ENCODE measurements at places on chromosomes 5 and 9.

DNA sequence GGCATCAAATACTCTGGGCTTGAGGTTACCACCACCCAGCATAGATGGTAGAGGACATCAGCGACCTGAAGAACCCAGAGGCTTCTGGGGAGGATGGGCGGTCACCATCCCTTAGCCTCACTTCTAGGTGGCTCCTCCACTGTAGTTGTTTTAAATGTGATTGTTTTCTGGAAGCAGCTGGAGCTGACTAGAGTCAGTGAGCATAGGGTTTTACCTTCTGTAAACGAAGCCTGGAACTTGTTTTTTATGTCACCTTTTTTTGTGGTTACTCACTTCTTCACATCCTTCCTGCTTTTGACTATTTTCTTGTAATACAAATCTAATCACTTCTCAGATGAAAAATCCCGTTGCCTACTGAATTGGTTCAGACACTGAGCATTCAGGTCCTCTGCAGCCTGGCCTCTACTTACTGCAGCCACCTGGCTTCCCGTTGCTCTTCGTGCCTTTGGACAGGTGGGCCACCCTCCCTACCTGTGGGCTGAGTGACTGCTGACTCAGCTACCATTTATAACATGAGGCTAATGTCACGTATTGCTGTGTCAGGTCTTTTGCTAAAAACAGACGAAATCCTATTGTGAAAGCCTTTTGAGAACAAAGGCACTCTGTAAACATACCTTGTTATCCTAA lies 167.8 kb downstream of the MAN2A1 start:
- DNase-seq, result no peak

DNA sequence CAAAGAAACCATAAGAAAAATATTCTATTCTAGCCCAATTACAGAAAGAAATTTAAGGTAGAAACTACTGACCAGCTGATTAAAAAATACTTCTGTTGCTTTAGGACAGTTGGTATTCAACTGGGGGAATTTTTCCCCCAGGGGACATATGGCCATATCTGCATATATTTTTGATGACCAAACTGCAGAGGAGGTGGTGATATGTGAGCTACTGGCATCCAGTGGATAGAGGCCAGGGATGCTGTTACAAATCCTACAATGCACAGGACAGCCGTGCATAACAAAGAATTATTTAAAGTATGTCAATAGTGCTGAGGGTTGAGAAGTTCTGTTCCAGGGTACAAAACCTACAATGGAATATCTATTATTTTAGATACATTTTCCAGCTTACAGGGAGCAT lies 24.0 kb downstream of the ZFR start:
- DNase-seq, result no peak

DNA sequence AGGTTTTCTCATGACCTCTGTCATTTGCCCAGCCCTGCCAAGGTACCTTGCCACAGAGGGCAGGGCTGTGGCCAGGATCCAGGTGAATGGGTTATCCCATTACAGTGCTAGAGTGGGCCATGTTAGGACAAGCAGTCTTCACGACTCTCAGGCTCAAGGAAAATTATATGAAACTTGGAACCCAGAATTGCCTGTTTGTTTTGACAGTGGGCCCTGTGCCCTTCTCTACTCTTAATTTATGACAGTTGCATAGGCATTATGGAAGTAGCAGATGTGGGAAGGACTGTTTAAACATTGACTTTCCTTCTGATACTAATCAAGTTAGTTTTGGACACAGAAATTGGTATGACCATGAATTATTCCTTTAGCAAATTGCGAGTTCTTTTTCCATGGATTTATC lies 41.7 kb downstream of the ITGA2 start:
- DNase-seq, result no peak

- DNase-seq, result no peak
Observed at GRCh38 chr5:148491015-148491792, 107.4 kb downstream of the FBXO38 start.

DNA sequence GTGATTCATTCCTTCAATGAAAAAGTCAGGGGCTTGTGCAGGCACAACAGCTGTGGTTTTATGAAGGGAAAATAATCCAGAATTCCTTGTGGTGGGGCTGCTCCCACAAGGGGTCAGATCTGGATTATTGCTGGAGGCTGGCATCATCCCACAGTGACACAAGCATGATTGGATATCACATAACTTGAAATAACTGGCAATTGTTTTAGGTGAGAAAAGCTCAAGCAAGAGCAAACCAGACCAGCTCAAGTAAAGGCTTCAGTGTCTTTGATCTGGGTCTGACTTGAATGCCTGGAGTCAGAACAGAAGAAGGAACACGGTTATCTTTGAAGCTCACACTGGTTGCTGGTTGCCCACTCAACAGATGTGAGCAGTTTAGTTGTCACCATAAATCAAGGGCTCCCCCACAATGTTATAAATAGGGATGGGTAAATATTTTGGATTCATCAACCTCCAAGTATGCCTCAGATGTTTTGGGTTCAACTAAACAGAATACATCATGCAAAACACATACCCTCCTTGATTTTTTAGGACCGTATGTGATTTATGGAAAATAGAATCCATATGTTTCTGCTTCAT lies 3.1 kb upstream of the ZNF474 start:
- no peak for DNase-seq

DNA sequence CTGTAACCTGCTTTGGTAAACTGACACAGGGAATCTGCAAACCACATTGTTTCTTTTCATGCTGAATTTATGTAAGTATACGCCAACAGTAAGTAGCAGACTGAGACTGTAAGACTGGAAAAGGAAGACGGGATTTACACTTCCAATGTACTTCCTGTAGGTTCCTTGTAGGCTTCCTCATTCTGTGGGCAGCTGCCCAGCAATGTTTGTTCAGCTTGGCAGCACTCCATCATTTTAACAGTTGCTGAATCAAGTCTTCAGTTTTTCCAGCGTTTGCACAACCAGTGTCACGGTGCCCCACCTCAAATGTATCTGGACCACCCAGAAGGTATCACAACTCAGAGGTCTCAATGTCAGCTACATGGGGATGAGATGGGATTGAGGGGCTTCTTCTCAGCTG lies 232.6 kb downstream of the PRDM9 start:
- DNase-seq, result peak; percentile 74

- no peak for DNase-seq
Observed at GRCh38 chr5:132612846-132613245, 45.1 kb upstream of the IL13 start.

GRCh38 chr5:6489643-6490185 lies 41.1 kb downstream of the UBE2QL1 start:
- no peak for DNase-seq

GRCh38 chr5:132417010-132417439 lies 47.5 kb downstream of the SLC22A5 start:
- no peak for DNase-seq

GRCh38 chr5:34686762-34687268 lies 30.7 kb downstream of the RAI14 start:
- peak; percentile 14 for DNase-seq

DNA sequence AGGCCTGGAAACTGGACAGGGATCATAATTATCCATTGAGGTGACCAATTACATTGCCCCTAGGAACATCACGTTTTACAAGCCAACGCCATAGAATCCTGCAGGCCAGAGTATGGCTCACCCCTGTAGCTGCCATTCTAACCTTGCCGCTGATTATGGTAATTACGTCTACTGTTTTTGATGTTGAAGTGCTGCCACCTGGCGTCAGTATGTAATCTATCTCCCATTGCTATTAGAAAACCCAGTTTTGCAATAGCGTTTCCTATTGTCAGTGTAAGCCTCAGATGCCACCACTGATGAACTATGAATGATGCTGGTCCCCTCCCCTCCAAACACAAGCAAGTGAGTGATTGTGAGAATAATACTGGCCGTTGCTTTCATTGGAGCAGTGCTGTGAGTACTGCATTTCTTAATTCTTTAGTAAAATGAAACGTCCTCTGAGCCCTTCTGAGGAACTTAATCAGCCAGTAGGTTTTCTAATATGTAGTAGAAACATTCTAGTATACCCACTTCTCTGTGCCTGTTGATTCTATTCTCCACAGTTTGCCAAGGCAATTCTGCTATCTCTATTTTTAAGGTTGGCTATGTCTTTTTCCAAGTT lies 100.5 kb upstream of the NMUR2 start:
- DNase-seq, result peak; percentile 69

GRCh38 chr9:123948286-123948685 lies 18.4 kb upstream of the DENND1A start:
- DNase-seq, result no peak

DNA sequence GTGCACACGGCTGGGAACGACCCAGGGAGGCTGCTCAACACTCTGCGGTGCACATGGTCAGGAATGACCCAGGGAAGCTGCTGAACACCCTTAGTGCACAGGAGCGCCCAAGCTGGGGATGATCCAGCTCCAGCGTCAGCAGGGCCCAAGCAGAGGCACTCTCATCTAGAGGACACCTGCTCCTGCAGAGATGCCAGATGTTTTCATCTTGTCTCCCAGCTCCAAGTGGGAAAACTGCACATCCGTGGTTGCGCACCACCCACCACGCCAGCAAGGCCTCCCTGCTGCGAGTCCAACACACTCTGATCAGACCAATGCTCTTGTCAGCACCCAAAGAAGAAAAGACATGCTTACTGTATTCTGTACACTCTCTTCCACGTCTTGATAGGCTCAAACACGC lies 34.1 kb downstream of the UBE2QL1 start:
- peak; percentile 69 for DNase-seq
